ENCODE measurements at places on chromosomes 13 and 19. TPM values are rescaled to one million over a fixed set of nuclear protein-coding genes. Genes with fewer than 3 reads are reported as not detected.

Gene RRAS
- 82.2 TPM for total RNA-seq

Gene PRSS57
- total RNA-seq, result not detected

Gene GFY
- total RNA-seq, result not detected

Gene PSG1
- total RNA-seq, result not detected

Gene CBY2
- not detected for total RNA-seq

DNA sequence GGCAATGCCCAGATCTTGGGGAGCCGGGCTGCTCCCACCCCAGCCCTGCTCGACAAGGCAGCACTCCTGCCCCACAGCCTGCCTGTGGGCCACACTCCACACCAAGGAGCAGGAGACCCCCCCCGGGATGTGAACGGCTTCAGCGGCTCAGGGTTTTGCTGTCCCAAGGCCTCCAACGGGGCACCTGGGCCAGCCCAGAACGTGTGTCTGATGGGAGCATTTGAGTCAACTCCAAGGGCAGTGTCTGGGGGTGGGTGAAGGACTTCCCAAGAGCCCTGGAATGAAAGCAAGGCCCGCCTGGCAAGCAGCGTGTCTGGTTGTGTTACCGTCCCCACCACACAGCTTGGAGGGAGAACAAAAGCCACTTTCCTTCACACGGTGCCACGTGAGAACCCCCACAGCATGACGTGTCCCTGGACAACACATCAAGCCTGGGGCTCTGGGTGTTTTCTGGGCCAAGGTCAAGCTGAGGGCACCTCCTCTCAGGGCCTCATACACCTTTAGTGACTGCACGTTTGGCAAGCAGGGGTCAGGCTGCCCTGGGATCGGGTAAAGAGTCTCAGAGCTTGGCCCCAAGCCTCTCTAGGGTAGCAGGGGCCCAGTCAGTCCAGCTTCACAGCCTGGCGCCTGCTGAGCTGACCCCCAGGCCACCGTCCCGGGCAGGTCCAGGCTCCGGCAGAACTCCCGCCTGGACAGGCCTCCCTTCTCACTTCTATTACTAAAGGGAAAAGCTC is 6.0 kb downstream of the C13orf46 start:
- H3K4me1 ChIP-seq, result peaks cover 19% of the 10 kb centered on the region
- no peak overlapping the region for H3K27ac ChIP-seq
- no peaks in the 10 kb centered on the region for H3K36me3 ChIP-seq
- no peak overlapping the region for H3K4me3 ChIP-seq
- peak; percentile 1 for DNase-seq
- H3K27me3 ChIP-seq, result no peaks in the 10 kb centered on the region

DNA sequence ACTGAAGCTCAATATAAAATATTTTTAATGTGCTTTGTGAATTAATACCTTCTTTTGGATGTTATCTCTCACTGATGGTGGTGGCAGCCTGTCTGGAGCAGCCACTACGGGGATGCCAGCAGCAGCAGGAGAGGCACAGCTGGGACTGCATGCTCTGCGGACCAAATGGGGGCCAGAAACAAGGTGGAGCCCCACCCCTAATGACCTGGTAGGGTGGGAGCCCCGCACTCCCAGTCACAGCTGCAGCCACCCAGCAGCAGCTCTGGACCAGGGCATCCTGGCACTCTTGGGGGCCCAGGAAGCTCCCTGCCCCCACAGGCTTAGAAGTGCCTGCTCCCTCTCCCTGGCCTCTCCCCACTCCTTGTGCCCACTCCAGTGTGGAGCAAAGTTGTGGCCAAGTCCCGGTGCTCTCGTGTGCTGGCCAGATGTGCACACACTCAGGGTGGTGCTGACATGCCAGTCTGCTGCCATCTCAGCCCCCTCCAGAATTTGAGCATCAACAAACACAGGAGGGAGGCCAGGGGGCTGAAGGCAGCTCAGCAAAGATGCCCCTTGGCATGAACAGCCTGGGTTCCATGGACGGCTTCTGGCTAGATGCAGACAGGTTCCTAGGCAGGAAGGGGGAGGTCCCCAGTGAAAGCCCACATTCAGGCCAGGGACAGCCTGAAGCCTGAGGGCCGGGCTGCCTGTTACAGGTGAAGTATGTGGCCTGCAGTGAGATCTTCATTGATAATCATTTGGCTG is 696.7 kb upstream of the SLITRK5 start:
- H3K27me3 ChIP-seq, result no peaks in the 10 kb centered on the region
- no peak for DNase-seq
- no peak overlapping the region for H3K27ac ChIP-seq
- H3K4me3 ChIP-seq, result no peak overlapping the region

DNA sequence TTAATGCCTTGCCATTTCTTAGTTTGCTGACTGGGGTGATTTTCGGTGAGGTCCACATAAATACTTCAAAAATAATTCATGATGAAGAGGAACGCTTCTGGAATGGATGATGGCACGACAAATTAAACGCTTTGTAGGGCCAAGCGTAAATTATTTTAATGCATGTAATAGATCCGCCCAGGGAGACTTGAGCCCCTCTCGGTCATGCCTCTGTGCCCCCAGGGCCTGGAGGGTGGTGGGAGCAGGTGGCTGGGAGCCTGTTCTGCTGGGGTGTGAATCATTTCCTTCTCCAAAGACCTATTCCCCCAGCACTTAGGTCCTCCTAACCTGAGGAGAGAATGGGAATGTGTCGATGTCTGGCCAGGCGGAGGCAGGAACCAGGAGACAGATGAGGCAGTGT is 350.6 kb downstream of the ZNF536 start:
- DNase-seq, result no peak
- no peaks in the 10 kb centered on the region for H3K36me3 ChIP-seq
- H3K4me3 ChIP-seq, result no peak overlapping the region

- no peaks in the 10 kb centered on the region for H3K27me3 ChIP-seq
- no peak overlapping the region for H3K27ac ChIP-seq
- no peaks in the 10 kb centered on the region for H3K36me3 ChIP-seq
- H3K4me3 ChIP-seq, result no peak overlapping the region
Observed at GRCh38 chr13:33970746-33971561, 153.0 kb downstream of the RFC3 start.

GRCh38 chr19:16627193-16627927 is 644 bp downstream of the MED26 start:
- no peaks in the 10 kb centered on the region for H3K36me3 ChIP-seq
- peak overlapping the region; percentile 67 for H3K27ac ChIP-seq
- no peak for DNase-seq
- H3K4me3 ChIP-seq, result peak overlapping the region; percentile 96
- peaks cover 16% of the 10 kb centered on the region for H3K4me1 ChIP-seq
- H3K27me3 ChIP-seq, result no peaks in the 10 kb centered on the region

DNA sequence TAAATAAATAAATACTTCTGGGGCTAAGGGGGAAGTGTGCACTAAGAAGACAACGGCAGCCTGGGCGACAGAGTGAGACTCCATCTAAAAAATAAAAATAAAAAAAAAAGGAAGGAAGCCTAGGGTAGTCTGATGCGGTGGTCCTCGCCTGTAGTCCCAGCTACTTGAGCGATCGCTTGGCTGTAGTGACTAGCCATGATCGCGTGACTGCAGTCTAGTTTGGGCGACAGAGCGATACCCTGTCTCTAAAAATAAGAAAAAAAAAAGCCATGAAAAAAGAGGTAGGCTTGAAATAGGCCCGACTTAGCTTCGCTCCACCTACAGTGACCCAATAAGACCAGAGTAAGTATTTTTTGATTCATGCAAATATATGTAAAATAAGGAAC is 661 bp upstream of the BABAM1 start:
- peaks cover 22% of the 10 kb centered on the region for H3K36me3 ChIP-seq
- H3K4me3 ChIP-seq, result peak overlapping the region; percentile 46
- H3K27me3 ChIP-seq, result no peaks in the 10 kb centered on the region
- H3K27ac ChIP-seq, result no peak overlapping the region

- no peak for DNase-seq
- H3K27ac ChIP-seq, result no peak overlapping the region
- peaks cover 11% of the 10 kb centered on the region for H3K27me3 ChIP-seq
- peaks cover 7% of the 10 kb centered on the region for H3K4me1 ChIP-seq
- no peaks in the 10 kb centered on the region for H3K36me3 ChIP-seq
- H3K4me3 ChIP-seq, result peak overlapping the region; percentile 49
Observed at GRCh38 chr13:20230913-20231838, 943 bp downstream of the GJB6 start.

DNA sequence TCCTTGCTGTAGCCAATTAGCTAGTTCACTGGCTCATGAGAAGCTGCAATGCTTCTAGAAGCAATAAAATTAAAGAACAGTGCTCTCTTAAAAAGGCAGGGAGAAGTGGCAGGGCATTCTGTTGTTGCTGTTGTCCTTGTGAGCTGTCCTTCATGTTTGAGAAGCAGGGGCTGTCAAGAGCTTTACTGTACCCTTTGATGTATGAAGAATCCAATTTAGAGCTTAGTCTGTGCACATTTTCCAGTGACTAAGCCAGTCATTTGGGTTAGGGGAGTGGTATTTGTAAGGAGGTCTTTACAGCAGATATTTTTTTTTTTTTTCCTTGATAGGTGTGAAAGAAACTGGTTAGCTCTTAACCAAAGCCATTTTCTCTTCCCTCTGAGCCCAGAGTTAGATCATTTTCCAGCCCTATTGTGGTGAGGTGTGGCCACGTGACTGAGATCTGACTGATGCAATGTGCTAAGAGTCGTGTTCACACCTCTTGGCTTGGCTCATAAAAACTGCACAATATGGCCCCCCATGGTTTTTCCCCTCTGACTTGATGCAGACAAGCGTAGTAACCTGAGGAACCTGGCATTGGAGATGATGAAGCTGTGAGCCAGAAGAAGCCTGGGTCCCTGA is 309.6 kb upstream of the TMTC4 start:
- no peaks in the 10 kb centered on the region for H3K36me3 ChIP-seq
- DNase-seq, result no peak
- no peaks in the 10 kb centered on the region for H3K4me1 ChIP-seq
- H3K27me3 ChIP-seq, result no peaks in the 10 kb centered on the region
- no peak overlapping the region for H3K27ac ChIP-seq
- no peak overlapping the region for H3K4me3 ChIP-seq

GRCh38 chr13:49679246-49679645 is 12.0 kb downstream of the EBPL start:
- H3K4me3 ChIP-seq, result no peak overlapping the region
- H3K36me3 ChIP-seq, result no peaks in the 10 kb centered on the region
- H3K27ac ChIP-seq, result no peak overlapping the region
- H3K4me1 ChIP-seq, result no peaks in the 10 kb centered on the region
- no peak for DNase-seq

All from thoracic aorta (tissue), 2 donors.